ENCODE measurements at places on chromosomes 2 and 18. TPM values are rescaled to one million over a fixed set of nuclear protein-coding genes. Genes with fewer than 3 reads are reported as not detected.

GRCh38 chr2:118849226-118850167 lies 2.0 kb upstream of the EN1 start:
- H3K27me3 ChIP-seq: peaks cover 2% of the 10 kb centered on the region
- no peaks in the 10 kb centered on the region for H3K36me3 ChIP-seq
- H3K4me1 ChIP-seq: no peaks in the 10 kb centered on the region
- H3K4me3 ChIP-seq: no peak overlapping the region
- no peak overlapping the region for H3K27ac ChIP-seq

- no peak for DNase-seq
- no peaks in the 10 kb centered on the region for H3K36me3 ChIP-seq
- H3K4me1 ChIP-seq: no peaks in the 10 kb centered on the region
- no peaks in the 10 kb centered on the region for H3K27me3 ChIP-seq
These were observed 15.1 kb upstream of the KCNE4 start for GRCh38 chr2:223036790-223037444.

DNA sequence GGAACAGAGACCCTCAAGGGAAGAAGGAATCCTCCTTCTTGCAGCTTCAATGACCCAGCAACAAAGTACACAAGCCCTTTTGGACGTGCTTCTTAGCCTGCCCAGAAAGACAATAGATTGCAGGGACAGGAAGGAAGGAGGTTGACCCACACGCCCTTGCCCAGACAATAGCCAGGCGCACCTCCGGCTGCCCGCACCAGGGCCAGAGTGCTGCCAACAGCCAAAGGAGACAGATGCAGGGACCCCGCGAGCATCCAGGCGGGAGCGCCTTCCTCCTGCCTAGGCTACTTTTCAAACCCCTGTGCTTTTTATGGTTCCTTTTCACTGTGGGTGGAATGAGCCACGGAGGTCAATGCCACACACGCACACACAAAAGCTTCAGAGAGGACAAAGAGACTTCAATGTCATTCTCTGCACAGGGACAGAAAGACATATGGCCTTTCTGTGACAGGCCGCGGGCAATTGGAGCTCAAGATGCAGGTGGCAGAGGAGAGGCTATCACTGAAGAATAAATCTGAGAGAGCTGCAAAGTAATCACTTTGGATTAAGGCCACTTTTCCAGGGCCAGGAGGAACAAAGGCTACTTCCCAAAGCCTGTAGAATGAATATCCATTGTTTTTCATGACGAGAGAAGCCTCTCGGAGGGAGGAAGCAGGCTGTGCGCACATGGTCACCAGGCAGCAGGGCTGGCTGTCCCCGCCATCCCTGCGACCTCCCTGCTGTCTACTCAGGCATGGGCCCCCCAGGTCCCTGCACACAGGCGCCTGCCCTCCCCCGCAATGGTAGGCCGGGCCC lies 300.6 kb downstream of the EIPR1 start:
- no peaks in the 10 kb centered on the region for H3K36me3 ChIP-seq
- H3K4me3 ChIP-seq: no peak overlapping the region
- H3K27me3 ChIP-seq: no peaks in the 10 kb centered on the region
- no peaks in the 10 kb centered on the region for H3K4me1 ChIP-seq

DNA sequence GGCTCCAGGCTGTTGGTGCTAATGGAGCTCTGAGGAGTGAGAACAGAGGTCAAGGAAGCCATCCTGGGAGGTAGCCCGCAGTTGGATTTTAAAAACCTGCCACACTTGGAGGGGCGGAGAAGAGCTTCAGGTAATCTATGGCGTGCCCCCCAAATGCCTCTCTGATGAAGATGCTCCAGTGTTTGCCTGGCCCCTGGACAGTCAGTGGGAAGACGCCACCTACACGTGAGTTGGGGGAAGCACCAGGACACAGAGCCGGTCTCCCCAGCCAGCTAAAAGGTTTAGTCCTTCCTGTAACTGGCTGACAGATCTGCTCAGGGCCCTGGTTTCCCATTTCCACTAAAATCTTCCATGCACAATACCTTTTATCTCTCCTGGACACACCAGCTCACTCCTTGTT lies 225.0 kb downstream of the TTC32 start:
- no peaks in the 10 kb centered on the region for H3K27me3 ChIP-seq
- H3K27ac ChIP-seq: no peak overlapping the region
- no peak overlapping the region for H3K4me3 ChIP-seq
- DNase-seq: no peak
- H3K36me3 ChIP-seq: no peaks in the 10 kb centered on the region

DNA sequence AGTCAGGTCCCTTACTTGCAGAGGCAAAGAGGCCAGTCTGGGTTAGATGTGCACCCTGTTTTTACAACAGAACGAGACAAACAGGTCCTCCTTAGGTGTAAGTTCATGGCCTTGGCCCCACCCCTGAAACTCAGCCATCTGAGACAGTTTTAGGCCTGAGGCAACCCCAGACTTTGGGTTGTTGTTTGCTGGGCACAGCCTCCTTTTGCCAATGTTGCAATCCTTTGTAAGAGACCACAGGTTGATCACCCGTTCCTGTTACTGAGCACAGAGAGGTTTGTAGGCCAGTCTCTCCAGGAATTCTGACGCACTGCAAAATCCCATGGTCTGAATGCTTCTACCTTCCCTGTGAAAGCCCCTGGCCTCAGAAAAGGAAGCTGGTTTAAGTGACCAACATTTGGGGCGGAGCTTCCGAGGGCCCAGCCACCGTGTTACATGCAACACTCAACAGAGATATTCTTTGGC lies 15.5 kb upstream of the IL1RN start:
- no peaks in the 10 kb centered on the region for H3K27me3 ChIP-seq
- DNase-seq: no peak
- H3K4me1 ChIP-seq: no peaks in the 10 kb centered on the region
- peak overlapping the region; percentile 69 for H3K27ac ChIP-seq
- H3K4me3 ChIP-seq: no peak overlapping the region

DNA sequence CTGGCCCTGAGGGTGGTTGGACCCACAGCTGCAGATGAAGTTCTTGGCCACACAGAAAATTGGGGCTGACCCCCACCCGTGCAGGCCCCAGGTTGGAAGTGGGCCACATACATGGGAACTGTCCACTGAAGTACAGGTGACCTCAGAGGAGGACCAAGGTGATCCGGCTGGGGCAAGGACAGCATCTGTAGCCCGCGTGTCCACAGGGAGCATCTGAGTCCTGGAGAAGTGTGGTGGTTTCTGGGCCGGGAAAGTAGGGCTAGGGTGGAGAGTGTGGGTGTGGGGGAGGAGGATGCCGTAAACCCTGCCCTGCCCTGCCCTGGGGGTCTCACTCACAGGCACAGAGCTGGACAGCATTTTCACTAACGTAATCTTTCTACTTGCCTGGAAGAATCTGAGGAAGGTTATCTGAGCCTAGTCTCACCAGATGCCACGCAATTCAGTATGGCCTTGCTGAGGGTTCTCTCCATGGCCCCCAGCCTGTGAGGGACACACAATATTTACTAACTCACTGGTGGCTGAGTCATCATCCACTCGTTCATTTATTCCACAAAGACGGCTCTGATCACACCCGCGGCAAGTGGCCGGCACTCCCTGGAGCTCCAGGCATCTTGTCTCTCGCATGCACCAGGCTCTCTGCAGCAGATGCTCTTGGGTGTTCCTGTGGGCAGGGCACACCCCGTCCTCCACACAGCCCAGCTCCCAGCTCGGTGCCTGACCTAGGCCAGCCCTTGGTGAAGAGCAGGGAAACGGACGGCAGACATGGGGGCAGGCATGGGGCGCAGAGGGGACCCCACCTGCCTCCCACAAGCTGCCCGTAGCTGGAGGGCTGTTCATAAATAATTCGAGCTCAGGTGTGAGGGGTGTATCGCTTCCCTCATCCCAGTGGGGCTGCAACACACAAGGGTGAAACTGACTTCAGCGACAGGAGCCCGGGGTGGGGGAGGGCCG lies 51.2 kb downstream of the INHBB start:
- DNase-seq: peak; percentile 54
- no peaks in the 10 kb centered on the region for H3K4me1 ChIP-seq
- no peaks in the 10 kb centered on the region for H3K36me3 ChIP-seq
- peak overlapping the region; percentile 64 for H3K27ac ChIP-seq
- H3K27me3 ChIP-seq: no peaks in the 10 kb centered on the region

- H3K4me3 ChIP-seq: no peak overlapping the region
- H3K36me3 ChIP-seq: no peaks in the 10 kb centered on the region
- no peak overlapping the region for H3K27ac ChIP-seq
- no peaks in the 10 kb centered on the region for H3K27me3 ChIP-seq
- no peak for DNase-seq
These were observed 71.3 kb downstream of the TNFRSF11A start for GRCh38 chr18:62396381-62396780.

- H3K27ac ChIP-seq: peak overlapping the region; percentile 57
- H3K27me3 ChIP-seq: no peaks in the 10 kb centered on the region
- H3K36me3 ChIP-seq: no peaks in the 10 kb centered on the region
- no peak for DNase-seq
- no peaks in the 10 kb centered on the region for H3K4me1 ChIP-seq
These were observed 4.1 kb upstream of the TET3 start for GRCh38 chr2:73980566-73980965.

DNA sequence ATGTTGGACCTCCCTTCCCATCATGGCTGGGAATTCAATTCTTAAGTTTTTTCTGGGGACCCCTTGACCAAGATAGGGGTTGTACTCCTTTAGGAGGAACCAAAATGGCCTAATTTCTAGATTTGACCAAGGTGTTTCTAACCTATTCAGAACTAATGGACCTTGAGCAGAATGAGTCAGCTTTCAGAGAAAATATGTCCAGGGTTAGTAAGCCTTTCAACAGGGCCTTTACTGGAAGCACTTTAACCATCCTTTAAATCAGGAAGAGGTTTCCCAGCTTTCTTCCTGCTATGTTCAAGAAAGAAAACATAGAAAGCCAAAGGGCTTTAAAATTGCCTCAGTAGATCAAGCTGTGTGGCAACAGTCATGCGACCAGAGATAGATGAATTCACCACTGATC lies 1184.9 kb upstream of the ACVR2A start:
- no peak overlapping the region for H3K27ac ChIP-seq
- DNase-seq: no peak
- H3K36me3 ChIP-seq: no peaks in the 10 kb centered on the region
- no peaks in the 10 kb centered on the region for H3K4me1 ChIP-seq
- H3K27me3 ChIP-seq: no peaks in the 10 kb centered on the region
- H3K4me3 ChIP-seq: no peak overlapping the region

DNA sequence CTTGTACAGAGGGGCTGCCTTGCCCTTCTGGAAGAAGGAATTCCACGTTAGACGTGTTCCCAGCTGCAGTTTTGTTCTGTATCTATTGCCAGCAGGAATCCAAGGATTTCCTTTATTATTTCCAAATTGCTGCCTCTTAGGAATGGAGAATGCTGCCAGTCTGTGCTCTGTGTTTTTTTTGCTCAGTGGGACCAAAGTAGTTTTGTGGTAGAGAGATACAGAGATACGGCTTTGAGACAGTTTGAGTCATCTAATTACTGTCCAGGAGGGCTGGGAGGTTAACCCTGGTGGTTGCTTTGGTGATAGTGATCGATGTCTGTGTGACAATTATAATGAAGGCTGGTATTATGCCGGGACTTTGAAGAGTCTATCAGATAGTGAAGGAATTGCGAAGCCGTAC lies 26.3 kb downstream of the ASAP2 start:
- H3K27ac ChIP-seq: no peak overlapping the region
- H3K27me3 ChIP-seq: no peaks in the 10 kb centered on the region
- no peak for DNase-seq
- H3K4me1 ChIP-seq: peaks cover 5% of the 10 kb centered on the region
- H3K4me3 ChIP-seq: no peak overlapping the region
- H3K36me3 ChIP-seq: no peaks in the 10 kb centered on the region

DNA sequence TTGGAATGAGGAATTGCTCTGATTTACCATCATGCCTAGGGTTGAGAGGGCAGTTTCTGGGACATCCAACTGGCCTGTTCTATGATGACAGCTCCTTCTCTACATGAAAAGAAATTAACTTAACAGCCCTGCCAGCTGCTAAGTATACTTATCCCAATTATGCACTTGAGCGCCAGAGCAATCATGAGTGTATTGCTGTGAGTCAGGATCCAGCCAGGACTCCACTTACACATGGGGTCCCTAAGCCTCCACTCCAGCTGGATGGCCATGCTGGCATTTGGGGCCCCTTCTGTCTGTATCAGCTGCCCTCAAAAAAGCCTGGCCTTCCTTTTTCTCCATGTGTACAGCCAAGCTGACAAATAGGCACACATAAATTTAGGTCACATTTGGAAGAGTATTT lies 481.9 kb downstream of the TMX3 start:
- DNase-seq: no peak
- H3K4me1 ChIP-seq: no peaks in the 10 kb centered on the region
- H3K27ac ChIP-seq: no peak overlapping the region
- no peaks in the 10 kb centered on the region for H3K27me3 ChIP-seq
- no peaks in the 10 kb centered on the region for H3K36me3 ChIP-seq

DNA sequence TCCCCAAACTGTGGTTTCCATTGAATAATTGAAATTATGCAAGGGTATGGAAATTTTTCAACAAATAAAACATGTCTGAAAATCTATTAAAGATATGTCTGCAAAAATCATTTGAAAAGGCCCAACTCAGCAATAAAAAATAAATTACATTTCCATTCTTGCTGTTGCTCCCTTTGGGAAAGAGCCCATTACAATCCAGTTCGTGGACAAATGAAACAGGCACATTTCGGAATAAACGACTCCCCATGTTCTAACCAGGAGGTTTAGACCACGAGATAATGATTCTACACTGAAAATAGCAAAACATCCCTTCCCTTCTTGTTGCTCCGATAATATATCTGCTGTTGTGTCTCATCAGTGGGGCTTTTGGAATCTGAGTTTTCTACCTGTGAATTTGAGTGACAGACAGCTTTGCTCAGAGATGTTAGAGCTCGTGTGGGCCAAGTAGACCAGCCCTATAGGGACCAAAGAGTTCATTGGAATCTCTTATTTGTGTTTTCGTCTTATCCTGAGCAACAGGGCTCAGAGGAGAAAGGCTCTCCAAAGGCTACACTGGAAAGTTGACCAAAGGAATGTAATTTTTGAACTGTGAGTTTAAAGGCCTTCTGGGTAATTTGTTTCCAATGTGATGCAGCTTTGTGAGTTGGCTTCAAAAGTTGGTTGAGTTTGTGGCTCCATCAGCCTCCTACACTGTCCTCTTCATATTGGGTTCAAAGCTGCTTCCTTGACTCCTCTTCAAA lies 119.5 kb downstream of the ACTR3 start:
- no peak overlapping the region for H3K4me3 ChIP-seq
- no peaks in the 10 kb centered on the region for H3K27me3 ChIP-seq
- no peaks in the 10 kb centered on the region for H3K4me1 ChIP-seq
- no peak overlapping the region for H3K27ac ChIP-seq
- H3K36me3 ChIP-seq: no peaks in the 10 kb centered on the region

GRCh38 chr18:29661924-29662323 lies 1380.6 kb downstream of the DSC3 start:
- no peak overlapping the region for H3K4me3 ChIP-seq
- H3K27me3 ChIP-seq: no peaks in the 10 kb centered on the region
- DNase-seq: no peak
- H3K27ac ChIP-seq: no peak overlapping the region
- no peaks in the 10 kb centered on the region for H3K4me1 ChIP-seq

GRCh38 chr18:74856928-74857327 lies 259.3 kb downstream of the ZNF407 start:
- no peak overlapping the region for H3K4me3 ChIP-seq
- H3K4me1 ChIP-seq: no peaks in the 10 kb centered on the region
- no peak overlapping the region for H3K27ac ChIP-seq

- no peaks in the 10 kb centered on the region for H3K36me3 ChIP-seq
- no peak for DNase-seq
- H3K4me1 ChIP-seq: no peaks in the 10 kb centered on the region
These were observed 173.7 kb downstream of the PTPRM start for GRCh38 chr18:7740821-7741220.

KCNG2 gene
- 0.32 TPM for total RNA-seq

LYG2 gene
- total RNA-seq: not detected

CASP10 gene
- total RNA-seq: 9.6 TPM

MARCHF4 gene
- not detected for total RNA-seq

UGT1A8 gene
- total RNA-seq: not detected

CFAP221 gene
- not detected for total RNA-seq

NAT8 gene
- total RNA-seq: not detected

FBLN7 gene
- 15.7 TPM for total RNA-seq

Measured in breast epithelium (tissue), 4 donors.